ENCODE measurements at places on chromosomes 16 and 17.

GRCh38 chr16:10497132-10498101 lies 83.0 kb downstream of the EMP2 start:
- no peak for DNase-seq

DNA sequence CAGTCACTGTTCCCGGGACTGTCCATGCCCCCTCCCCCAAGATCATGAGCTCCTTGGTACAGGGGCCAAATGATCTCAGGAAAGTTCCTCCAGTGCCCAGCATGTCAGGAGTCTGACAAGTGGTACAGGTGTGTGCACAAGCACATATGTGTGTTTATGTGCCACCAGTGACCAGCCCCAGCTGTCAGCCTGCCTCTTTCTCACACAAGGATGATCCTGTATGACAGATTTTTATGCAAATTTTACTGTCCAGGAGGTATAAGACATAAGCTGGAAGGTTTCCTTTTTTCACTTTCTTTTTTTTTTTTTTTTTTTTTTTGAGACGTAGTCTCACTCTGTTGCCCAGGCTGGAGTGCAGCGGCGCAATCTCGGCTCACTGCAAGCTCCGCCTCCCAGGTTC lies 31.4 kb upstream of the GFOD2 start:
- no peak for DNase-seq

- no peak for DNase-seq
Observed at GRCh38 chr16:79402356-79402755, 198.2 kb downstream of the MAF start.

DNA sequence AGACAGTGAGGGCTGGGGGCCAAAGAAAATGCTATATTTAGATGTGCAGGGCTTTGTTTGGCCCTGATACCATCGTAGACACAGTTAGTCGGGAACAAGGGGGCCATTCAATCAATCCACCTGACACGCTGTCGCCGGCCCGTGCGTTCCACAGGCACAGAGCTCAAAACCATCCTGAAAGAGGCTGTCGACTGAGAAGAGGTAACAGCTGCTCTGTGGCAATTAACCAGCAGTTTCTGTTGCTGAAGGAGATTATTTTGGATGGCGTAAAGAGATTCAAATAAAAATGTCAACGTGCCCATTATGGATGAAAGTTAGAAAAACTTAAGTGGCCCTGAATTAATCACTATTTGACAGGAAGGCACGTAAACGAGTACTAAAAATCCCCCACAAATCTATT lies 276.2 kb upstream of the IRX5 start:
- DNase-seq = no peak

GRCh38 chr16:85029408-85029784 lies 1.8 kb downstream of the KIAA0513 start:
- DNase-seq = no peak

DNA sequence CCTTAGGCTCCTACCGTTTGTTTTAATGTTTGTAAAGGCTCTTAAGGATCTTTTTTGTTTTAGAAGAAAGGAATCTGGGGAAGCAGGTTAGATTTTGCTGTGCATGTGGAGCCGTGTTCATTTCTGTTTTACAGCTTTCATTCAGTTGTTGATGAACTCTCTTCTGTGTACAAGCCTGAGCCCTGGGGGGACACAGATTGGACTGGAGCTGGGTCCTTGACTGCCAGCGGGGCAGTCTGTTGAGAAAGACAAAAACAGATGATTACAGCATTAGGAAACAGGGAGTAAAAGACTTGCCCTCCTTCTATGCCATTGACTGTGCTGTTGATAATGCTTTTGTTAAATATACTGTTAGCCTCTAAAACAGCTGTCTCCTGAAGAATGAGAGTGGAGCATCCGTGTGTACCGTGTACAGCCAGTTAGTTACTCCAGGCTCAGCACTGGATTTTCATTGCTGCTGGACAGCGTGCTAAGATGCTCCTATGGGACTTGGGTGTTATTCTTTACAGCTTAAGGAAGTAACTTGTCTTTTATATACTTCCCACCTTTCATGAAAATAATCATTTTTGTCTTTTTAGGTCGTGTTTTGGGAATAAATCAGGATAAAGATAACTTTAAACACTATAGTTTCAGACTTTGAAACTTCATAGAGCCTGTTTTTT lies 3.2 kb downstream of the MAP1LC3B start:
- DNase-seq = no peak

DNA sequence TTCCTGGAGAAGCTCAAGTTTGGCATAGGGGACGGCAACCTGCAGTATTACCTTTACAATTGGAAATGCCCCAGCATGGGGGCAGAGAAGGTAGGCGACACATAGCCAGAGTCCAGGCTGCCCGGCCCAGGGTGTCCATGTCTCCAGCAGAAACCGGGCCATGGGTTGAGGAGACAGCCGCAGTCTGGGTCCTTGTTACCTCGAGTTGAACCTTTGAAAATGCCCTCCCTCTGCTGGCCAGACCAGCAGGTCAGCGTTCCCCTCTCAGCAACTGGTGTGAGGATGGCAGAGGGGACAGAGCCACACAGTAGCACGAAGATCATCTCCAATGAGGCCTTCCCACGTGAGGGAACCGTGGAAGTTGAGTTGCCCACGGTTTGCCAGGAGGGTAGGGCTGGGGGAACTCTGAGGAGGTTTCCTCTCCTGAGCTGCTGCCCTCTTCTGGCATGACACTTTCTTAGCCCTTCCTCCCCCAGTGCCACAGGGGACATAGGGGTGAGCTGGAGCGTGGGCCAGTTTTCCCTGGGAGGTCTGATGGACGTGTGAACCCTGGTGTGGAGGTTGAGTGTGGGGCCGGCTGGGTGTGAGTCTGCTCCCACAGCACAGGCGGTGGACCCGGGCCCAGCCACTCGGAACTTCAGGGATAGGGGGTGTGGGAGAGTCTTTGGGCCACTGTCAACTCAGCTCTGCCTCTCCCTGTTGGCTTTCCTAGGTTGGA lies 27.2 kb downstream of the PLCD3 start:
- DNase-seq = no peak

- peak; percentile 92 for DNase-seq
Observed at GRCh38 chr16:63925221-63925620, 1196.6 kb downstream of the CDH11 start.

GRCh38 chr17:67055811-67056745 lies 11.7 kb downstream of the CACNG1 start:
- no peak for DNase-seq

DNA sequence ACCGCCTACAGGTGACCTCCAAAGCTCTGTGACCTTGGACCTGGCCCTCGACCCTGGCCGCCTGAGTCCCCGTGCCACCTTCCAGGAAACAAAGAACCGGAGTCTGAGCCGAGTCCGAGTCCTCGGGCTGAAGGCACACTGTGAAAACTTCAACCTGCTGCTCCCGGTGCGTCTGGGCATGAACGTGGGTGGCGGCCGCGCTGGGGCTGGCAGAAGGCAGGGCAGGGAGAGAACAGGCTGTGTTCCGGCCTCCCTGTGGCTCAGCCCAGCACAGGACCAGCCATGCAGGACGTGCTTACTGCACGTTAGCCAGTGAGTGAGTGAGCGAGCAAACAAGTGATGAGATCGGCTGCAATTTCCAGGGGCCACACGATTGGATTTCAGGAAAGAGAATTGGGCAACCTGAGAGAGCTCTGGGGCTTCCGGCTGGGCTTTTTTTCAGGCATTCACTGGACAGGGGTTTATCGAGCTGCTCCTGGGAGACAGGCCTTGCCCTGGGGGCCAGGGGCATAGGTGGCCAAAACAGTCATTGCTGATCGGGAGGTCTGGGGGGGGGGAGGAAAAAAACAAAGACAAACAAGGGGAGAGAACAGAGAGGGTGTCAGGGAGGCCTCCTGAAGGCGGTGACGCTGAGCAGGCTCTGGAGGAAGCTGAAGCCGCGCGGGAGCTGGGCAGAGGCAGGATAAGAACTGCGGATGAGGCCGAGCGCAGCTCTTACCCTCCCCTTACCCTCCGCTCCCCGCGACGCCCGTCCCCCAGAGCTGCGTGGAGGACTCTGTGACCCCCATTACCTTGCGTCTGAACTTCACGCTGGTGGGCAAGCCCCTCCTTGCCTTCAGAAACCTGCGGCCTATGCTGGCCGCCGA lies 16.9 kb downstream of the ITGAX start:
- DNase-seq = no peak

DNA sequence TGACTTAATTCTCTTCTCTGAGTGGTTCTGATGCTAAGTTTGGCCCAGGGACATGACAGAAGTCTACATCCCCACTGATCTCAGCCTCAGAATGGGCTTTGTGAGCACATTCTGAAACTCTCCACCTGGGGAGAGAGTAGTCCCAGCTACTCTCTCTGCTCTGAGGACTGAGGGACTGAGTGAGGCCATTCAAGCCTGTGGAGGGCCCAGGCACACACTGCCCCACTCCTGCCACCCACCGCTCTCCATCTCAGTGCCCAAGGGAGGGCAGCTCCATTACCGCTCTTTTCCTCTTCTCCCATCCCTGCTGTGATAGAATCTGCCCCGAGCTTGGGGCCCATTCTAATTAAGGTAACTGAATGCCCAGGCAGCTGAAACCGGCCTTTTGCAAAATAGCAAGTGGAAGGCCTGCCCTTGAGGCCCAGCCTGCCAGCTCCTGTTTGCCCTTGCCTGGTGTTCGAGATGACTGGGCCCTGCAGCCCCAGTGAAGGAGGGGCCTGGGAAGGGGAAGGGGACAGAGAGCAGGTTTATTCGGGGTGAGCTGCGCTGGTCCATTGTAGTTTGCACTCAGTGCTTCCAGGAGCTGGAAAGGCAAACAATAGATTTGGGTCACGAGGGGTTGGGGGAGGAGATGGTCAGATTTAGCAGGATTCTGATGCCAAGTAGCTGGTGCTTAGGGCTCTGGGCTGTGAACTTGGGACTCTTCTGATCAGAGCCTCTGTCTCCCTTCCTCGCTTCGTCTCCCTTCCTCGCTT lies 76.2 kb downstream of the RAB11FIP4 start:
- DNase-seq = no peak

GRCh38 chr17:70158591-70158990 lies 10.7 kb upstream of the KCNJ2 start:
- DNase-seq = no peak

- DNase-seq = no peak
Observed at GRCh38 chr16:9141813-9142212, 50.4 kb downstream of the HAPSTR1 start.

- DNase-seq = no peak
Observed at GRCh38 chr16:73047536-73048291, at the start of gene ZFHX3. Gene ZFHX3 (minus strand): TSS chr16:73048128. CDS start chr16:72960145, 87,983 bp downstream.

Measured in cerebellar nuclear complex (tissue), 1 donor.